ENCODE measurements at places on chromosomes 5 and 9.
A peak's percentile ranks its signal among the peaks of the same experiment; 100 is the strongest.

DNA sequence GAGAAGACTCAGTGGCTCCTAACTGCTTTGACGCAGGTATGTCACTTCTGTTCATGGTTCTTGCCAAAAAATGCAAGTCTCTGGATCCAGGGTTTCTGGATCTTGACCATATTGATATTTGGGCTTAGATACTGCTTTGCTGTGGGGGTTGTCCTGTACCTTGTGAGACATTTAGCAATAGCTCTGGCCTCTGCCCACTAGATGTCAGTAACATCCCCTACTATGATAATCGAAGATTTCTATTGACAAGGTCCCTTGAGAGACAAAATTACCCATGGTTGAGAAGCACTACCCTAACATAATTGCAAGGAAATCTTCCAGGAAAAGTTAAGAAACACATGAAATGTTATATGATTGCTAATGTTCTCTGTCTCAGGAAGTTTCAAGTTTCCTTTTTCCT, 285.4 kb downstream of the TMEM232 start:
- no peak for DNase-seq

GRCh38 chr9:17719053-17719452, 140.2 kb downstream of the SH3GL2 start:
- DNase-seq, result no peak

GRCh38 chr5:145847499-145848497, 12.7 kb upstream of the PRELID2 start:
- DNase-seq, result no peak

- no peak for DNase-seq
Observed at GRCh38 chr5:111463311-111463710, 49.0 kb downstream of the STARD4 start.

- DNase-seq, result no peak
Observed at GRCh38 chr9:4009006-4009511, 290.8 kb downstream of the GLIS3 start.

GRCh38 chr5:56384186-56384585, 151.1 kb upstream of the ANKRD55 start:
- DNase-seq, result no peak

DNA sequence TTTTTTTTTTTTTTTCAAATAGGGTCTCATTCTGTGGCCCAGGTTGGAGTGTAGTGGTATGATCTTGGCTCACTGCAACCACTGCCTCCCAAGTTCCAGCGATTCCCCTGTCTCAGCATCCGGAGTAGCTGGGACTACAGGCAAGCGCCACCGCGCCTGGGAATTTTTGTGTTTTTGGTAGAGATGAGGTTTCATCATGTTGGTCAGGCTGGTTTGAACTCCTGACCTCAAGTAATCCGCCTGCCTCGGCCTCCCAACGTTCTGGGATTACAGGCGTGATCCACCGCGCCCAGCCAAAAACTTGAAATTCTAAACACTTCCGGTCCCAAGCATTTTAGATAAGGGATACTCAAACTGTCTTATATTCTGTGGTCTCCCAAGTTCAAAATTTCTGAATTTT, 718.9 kb upstream of the MEF2C start:
- no peak for DNase-seq

DNA sequence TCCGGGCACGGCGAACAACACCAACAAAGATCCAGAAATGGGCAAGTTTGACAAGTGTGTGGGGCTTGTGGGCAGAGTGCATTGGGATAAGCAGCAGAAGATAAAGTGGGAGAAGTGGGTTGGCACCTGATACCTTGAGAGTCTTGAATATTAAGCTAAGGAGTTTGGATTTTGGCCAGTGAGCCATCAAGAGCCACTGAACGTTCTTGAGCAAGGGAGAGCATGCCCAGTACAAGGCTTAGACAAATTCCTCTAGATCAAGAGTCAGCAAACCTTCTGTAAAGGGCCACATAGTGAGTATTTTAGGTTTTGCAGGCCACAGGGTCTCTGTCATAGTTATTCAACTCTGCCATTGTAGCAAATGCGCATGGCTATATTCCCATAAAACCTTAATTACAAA, 26.6 kb upstream of the TRMT10B start:
- DNase-seq, result no peak

- no peak for DNase-seq
Observed at GRCh38 chr9:114954956-114955582, 24.7 kb upstream of the TNFSF8 start.

DNA sequence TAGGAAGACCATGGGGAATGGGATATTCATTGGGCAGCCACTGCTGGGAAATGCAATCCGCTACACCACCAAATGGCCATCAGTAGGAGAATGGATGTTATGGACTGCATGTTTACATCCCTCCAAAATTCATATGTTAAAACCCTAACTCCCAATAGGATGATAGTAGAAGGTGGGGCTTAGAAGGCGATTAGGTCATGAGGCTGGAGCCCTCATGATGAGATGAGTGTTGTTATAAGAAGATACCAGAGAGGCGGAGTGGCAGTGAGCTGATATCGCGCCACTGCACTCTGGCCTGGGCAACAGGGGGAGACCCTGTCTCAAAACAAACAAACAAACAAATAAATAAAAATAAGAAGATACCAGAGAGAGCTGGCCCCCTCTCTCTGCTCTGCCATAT, 16.1 kb upstream of the GTF3C5 start:
- DNase-seq, result no peak

GRCh38 chr9:98887918-98888510, 55.7 kb upstream of the COL15A1 start:
- no peak for DNase-seq

DNA sequence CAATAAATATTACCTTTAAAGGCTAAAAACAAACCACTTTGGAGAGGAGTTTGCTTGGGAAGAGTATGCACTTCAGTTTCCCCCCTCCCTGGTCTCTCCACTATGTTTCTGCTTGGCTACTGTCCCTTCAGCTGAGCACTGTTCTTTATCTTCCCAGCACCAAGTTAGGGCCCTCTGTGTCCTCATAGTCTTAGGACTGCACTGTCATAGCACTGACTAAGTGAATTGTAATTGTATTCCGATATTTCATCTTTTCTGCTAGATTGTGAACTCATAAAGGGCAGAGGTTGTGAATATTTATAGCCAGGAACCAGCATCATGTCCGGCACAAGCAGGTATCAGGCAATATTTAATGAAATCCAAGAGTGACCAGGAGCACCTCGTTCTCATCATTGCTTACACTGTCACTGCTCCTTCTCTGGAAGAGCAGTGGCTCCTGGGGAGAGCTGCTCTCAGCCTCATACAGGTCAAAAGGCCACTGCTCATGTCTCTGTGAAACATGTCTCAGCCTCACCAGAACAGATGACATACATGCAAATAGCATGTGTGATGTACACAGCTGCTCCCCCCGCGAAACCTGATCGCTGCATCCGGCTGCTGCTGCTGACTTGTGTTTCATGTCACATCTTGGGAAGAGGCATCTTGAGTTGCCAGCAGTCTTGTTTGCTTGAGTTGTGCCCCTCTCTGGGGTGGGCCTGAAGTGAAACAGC, 279.7 kb upstream of the MSX2 start:
- no peak for DNase-seq

DNA sequence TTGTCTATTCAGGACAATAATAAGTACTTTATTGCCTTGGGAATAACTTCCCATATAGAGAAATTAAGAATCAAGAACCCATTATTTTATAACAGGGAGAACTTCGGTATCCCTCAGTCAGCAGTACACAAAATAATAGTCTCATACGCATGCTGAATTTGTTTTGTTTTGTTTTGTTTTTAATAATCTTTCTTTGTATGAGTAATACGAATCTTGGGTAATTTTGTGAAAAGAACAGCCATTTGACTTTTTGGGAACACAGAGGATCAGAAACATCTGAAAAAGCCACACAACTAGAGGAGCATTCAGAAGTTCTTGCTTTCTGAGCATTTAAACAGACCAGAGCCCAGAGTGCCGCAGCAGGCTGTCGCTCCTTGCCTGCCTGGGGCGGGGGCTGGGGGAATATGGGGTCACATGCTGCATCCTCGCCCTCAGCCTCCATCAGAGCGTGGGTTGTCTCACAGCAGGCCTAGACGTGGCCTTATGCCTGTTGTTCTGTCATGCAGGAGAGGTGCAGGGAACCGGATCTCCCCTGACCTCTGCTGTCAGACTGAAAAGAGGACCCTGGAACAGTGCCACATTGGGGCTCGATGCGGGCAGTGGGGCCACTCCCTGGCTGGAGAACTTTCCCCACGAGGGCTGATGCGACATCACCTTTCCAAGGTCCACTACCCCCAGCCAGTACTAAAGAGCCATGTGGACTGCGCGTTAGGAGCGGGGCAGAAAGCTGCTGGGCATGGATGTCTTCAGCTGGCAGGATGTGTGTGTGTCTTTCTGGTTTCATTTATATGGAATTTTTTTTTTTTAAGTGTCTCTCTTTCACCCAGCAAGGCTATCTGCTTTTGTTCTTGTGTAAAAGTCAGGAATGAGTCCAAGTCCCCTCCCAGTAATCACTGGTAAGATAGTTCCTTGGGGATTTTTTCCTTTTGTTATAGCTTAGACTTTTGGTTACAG, 133.4 kb upstream of the OTULINL start:
- no peak for DNase-seq

DNA sequence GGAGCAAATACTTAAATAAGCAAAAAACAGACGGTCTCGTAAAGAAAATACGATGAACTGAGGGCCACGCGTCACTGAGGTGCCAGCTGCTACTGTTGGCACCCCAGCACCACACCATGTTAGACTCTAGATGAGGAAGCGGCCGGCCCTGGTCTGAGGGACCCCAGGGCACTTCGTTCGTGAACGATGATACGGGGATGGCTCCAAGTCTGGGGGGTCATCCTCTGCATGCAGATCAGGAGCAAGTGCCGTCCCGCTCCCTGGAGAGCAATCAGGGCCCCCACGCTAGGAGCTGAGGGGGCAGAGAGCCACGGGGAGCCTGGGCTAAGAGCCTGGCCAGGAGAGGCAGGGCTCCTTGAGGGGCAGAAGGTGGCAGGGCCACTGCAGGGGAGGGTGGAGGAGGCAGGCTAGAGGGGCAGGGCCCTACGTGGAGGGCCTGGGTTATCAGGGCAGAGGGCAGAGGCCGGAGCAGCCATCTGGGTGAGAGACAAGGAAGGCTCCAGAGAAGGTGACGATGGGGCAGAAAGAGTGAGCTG, 24.1 kb downstream of the SARDH start:
- no peak for DNase-seq

GRCh38 chr5:65012301-65012892, 243.7 kb downstream of the CWC27 start:
- no peak for DNase-seq

DNA sequence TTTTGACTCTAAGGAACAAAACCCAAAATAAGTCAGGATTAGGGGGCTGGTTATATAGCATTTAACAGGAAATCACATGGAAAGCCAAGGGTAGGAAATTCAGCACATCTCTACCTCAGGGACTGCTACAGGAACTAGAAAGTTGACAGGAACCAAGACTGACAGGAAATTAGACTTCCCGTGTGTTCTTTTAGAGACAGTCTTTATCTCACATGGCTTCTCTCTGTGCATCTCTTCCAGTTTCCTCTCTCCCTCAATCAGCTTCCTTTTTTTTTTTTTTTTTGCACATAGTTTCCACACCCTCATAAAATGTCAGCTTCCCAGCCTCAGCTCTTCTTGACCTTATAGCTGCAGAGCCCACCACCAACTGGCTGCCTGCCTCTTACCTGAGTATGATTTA, 4.8 kb downstream of the RECK start:
- no peak for DNase-seq

DNA sequence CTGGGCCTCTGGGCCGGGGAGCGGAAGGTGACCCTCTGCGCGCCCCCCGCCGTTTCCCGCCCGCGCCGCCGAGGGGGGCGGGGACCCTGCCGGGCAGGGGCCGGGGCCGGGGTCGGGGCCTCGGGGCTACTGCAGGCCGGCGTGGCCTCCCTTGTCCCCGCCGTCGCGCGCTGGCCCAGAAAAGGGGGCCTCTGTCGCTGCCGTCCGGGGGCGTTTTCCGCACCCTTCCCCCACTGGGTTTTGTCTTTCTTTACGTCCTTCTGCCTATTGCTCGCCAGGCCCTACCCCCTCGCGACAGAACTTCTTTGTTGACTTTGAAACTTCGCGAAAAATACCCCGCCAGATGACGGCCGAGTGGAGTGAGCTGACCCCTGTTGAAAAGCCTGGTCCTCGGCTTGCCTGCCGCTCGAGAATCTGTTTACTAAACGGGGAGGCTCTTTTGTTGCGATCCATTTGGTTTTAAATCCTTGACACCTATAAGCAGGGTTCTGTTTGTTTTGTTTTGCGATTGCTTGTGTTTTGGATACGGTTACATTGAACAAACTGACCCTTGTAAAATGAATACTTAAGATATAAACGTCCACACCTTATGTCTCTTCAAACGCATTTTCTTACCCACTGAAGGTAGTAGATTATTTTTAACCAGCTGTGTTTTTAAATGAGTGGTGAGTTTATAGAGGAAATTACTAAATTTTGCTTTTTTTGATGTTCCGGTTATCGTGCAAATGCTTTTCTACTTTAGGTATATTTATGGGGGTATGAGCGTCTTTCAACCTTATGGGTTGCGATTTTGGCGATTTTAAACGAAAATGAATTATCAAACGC, 765 bp downstream of the MARCHF6 start:
- DNase-seq, result peak; percentile 71

GRCh38 chr5:43873791-43874190, 270.8 kb downstream of the NNT start:
- DNase-seq, result no peak

DNA sequence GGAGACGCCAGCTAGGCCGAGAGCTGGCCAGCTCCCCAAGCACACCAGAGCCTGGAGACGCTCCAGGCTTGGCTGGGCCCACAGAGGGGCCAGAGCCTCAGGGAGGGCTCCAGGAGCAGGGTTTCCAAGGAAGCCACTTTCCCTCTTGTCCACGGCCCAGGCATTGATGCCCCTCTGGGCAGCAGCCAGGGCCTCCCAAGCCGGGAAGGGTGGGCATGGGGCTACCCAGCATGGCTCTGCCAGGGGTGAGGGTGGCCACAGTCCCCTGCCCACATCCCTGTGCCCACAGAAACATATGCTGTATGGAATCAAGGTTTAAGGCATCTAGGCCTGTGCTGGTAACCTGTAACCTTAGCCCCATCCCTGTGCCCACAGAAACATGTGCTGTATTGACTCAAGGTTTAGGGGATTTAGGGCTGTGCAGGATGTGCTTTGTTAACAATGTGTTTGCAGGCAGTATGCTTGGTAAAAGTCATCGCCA, 1.5 kb upstream of the DPP7 start:
- no peak for DNase-seq

DNA sequence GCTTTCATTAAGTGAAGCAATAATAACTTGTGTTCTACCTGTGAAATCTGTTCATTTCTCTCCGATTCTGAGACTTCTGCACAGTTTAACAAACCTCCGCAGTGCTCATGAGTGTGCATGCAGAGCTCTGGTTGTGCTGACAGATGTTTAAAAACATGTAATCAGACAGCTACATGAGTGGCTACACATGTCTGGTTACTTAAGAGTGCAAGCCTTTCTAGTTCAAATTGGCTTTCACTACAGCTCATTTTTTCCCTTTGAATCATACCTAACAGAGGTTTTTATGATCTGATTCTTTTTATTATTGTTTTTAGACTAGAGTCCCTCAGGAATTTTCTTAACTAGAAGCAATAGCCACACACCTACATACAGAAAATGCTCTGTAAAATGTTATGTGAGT, 310.2 kb downstream of the ARRDC3 start:
- no peak for DNase-seq

- no peak for DNase-seq
Observed at GRCh38 chr5:53874409-53874808, 314.0 kb downstream of the NDUFS4 start.

GRCh38 chr5:149410721-149411432, 31.8 kb upstream of the IL17B start:
- DNase-seq, result no peak

GRCh38 chr5:134432677-134433359, 21.1 kb upstream of the CDKN2AIPNL start:
- DNase-seq, result no peak

GRCh38 chr9:6757132-6757455, 679 bp upstream of the KDM4C start:
- peak; percentile 88 for DNase-seq
